ENCODE measurements at places on chromosomes 7 and 10.

DNA sequence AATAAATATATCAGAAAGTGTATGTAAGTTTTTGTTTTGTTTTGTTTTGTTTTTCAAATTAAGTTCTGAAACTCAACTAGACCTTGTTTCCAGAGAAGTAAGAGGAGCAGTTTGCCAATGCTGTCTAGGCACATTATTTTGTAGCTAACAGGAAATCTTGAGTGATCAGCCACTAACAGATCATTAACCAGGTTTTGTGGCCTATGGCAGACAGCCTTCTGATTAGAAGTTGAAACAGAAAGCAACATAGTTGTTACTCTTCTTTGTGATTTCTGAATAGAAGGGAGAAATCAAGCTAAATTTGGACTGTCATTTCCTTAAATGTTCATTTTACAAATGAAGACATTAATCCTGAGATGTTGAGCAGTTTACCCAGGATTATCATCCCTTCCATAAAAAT, 142.6 kb downstream of the PLXDC2 start:
- DNase-seq, result no peak

- no peak for DNase-seq
Observed at GRCh38 chr10:133420028-133420427, 4.4 kb downstream of the SPRN start.

DNA sequence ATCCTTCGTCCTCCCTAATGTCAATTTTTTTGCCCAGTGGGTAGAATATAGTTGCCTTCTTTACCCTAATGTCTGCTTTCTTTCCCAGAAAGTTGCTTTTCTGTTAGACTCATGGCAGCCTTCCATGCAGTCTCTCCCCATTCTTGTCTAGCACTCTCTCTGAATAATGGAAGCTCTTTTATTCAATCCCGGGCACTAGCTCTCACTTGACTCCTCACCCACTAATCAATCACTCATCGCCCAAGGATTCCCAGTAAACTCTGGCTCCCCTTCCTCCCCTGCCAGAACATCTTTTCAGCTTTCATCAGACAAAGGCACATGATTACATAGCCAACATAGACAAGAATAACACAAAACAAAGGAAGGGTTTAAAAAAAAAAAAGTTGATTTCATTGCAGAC, 100.2 kb upstream of the RELN start:
- DNase-seq, result no peak

GRCh38 chr7:43307522-43307921, 195.1 kb downstream of the HECW1 start:
- no peak for DNase-seq

DNA sequence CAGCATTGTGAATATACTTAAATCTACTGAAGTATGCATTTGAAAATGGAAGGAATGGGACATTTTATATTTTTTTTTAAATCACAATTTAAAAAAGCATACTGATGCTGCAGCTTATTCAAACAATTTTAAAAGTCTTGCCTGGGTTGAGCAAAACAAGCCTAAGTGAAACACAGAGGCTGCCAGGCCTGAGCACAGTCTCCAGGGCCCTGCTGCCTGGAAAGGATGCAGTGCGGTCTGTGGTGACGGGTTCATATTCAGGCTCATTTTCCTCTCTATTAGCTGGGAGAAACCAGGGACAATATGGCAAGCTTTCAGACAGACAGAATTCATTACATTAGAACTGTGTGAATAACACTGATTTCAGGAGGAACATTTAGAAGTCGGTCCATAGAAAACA, 251.9 kb downstream of the COBL start:
- DNase-seq, result no peak

- no peak for DNase-seq
Observed at GRCh38 chr10:95214369-95214768, 20.3 kb downstream of the ACSM6 start.

GRCh38 chr7:19772306-19772705, 1.1 kb downstream of the TMEM196 start:
- no peak for DNase-seq
